ENCODE measurements at places on chromosomes 3 and 15. TPM values are rescaled to one million over a fixed set of nuclear protein-coding genes. Genes with fewer than 3 reads are reported as not detected.

CLDN18 gene
- not detected for total RNA-seq

STRA6 gene
- 8.5 TPM for total RNA-seq

GOLGA8R gene
- 2.1 TPM for total RNA-seq

RNF168 gene
- 16.5 TPM for total RNA-seq

EPHA3 gene
- total RNA-seq: 5.7 TPM

NAA50 gene
- total RNA-seq: 194 TPM

SLC22A13 gene
- 0.28 TPM for total RNA-seq

PLA2G4D gene
- total RNA-seq: not detected

SLC51B gene
- total RNA-seq: 2.0 TPM

ASB14 gene
- not detected for total RNA-seq

C3orf20 gene
- total RNA-seq: 0.09 TPM

WDR48 gene
- 31.6 TPM for total RNA-seq

MKRN3 gene
- 1.4 TPM for total RNA-seq

GOLGA6A gene
- not detected for total RNA-seq

SGO1 gene
- total RNA-seq: 0.57 TPM

IL5RA gene
- not detected for total RNA-seq
